ENCODE measurements at places on chromosomes 6 and 20.

DNA sequence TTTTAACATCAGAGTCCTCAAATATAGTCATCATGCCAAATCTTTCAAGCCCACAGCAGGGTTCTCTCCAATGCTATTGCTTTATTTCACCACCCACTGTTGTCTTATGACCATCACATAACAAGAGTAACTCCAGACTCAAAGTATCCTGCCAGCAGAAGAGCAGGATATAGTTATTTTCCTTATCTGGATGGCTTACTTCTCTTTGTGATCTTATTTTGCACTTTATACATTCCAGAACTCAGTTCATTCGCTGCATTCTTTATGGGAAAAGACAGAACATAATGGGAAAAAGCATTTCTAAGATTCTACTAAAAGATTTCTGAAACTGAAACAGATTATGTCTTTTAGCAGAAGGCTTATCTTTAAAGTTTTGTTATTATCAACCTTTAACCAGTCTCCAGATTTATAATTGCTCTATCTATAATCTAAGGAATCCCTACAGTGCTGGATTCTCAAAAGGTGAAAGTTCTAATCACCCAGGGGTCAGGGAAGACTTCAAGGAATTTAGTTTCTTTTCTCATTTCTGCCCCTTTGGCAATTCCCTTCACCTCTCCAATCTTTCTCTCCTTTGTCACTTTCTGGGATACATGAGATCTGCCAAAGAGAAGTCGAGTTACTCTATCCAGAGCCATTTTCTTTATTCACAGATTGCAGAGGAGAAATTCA, 190.4 kb downstream of the TPBG start:
- DNase-seq, result no peak

DNA sequence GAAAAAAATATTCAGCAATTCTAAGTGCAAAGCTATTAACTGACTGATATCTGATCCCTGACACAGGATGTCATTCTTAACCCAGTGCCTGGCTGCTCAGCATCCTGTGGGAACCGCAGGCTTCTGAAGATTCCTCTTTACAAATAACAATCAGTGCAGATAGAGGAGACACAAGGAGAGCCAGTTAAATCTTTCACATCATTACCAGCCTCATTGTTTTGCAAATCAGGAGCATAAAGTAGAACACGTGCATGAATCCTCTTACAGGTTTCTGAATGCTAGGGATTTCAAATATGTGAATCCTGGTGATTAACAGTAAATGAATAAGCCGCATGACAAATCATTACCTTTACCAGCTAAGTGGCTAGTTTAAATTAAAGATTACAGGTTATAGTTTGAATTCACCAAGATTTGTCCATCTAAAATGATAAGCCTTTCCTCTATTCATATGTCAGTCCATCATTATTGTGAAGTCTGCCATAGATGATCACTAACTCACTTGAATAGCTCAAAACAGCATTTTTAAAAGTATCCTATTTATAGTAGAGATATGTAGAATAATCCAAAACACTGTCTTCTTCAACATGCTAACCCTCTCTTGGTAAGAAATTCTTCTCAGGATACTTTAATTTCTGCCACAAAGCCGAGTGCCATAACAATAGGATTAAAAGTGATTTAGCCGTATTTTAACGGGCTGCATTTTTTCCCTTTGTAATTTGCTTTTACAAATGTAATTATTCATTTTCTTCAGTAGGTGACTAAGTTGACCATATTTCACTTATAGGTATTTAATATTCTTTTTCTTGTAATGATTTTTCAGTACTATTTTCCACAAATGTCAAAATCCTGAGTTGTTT, 367.3 kb upstream of the EPHA7 start:
- DNase-seq, result no peak

DNA sequence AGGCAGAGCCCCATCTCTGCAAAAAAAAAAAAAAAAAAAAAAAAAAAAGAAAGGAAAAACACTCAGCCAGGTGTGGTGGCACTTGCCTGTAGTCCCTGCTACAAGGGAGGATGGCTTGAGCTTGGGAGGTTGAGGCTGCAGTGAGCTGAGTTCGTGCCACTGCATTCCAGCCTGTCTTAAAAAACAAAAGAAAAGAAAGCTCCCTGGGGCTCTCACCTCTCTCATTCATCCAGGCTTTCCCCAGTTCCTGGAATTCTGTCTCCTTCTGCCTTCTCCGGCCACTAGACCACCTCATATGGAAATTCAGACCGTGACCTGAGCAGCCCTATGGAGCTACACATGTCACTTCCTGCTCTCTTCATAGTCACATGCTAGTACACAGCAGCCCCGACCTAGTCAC, 101.1 kb upstream of the TAB2 start:
- no peak for DNase-seq

DNA sequence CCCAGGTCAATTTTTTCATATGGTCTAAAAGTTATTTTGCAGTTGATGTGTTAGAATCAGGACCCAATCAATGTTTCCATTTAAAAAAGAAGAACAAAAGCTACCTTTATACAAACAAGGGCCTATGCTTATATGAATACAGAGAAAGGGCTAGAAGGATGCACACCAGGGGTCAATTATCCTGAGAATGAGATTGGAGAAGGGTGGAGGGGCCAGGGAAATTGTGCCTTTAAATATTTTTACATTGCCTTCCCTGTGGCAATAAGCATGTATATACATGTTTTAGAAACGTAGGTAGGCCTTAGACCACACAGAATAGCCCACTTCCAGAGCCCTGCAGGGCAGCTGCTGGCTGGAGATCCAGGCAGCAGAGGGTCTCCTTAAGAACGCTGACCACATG, 12.7 kb downstream of the EXOC2 start:
- no peak for DNase-seq

- DNase-seq, result no peak
These were observed 15.0 kb upstream of the KIF16B start for GRCh38 chr20:16588241-16588640.

GRCh38 chr20:36210436-36211021, 25.7 kb upstream of the AAR2 start:
- DNase-seq, result no peak

DNA sequence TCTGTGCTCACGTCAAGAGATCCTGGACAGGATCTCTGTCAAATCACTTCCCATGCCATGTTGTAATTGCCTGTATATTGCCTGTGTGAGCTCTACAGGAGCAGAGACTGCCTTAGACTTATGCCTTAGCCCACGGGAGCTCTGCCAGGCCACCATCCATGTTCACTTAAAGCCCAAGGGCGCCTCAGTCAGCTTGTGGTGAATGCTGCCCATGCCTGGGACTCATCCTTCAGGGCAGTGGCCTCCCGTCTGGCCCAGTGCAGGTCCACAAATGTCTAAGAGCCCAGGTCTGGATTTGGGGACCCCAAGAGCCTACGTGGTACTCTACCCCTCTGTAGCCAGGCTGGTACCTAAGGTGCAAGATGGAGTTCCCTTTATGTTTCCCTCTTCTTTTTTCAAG, 22.4 kb upstream of the BPIFA2 start:
- no peak for DNase-seq

DNA sequence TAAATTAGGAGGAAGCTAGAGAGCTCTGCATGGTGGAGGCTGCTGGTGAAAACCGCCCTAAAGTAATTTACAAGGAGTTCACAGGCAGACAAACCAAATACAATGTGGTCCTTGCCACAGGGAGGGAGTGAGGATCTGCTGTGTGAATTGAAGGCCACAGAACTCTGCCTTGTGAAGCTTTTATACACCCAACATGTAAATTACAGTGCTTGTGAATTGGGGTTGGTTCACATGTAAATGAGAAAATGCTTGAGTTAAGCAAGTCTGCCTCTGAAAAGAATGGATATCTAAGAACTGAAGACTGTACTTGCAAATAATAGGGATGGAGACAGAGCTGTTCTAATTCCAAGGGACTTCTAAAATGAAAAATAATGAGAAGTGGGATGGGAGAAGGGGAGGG, 194.2 kb downstream of the SLC35F1 start:
- DNase-seq, result no peak

DNA sequence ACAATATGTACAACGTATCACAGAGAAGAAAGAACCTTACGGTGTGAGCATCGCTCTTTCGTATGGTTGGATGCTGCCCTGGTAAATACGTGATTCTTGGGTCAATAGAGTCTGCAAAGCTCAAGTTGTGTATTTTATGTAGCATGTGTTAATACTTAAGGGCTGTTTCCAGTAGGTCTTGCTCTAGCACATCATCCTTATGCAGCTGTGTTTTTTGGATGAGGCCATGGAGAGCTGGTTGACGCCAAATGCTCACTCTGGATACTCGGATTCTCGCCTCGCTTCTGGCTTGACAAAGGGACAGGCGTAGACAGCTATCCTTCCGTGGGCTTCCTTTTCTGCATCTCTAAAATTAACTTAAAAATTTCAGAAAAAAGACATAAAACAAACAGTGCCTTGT, 38.9 kb downstream of the SNRNP48 start:
- no peak for DNase-seq

GRCh38 chr6:112842330-112842685, 495.2 kb downstream of the RFPL4B start:
- no peak for DNase-seq

- no peak for DNase-seq
These were observed 25.0 kb upstream of the HMGCLL1 start for GRCh38 chr6:55604021-55604420.

- DNase-seq, result no peak
These were observed 20.0 kb downstream of the ID4 start for GRCh38 chr6:19857139-19857538.

GRCh38 chr6:132712366-132712765, 1.5 kb downstream of the VNN1 start:
- no peak for DNase-seq

DNA sequence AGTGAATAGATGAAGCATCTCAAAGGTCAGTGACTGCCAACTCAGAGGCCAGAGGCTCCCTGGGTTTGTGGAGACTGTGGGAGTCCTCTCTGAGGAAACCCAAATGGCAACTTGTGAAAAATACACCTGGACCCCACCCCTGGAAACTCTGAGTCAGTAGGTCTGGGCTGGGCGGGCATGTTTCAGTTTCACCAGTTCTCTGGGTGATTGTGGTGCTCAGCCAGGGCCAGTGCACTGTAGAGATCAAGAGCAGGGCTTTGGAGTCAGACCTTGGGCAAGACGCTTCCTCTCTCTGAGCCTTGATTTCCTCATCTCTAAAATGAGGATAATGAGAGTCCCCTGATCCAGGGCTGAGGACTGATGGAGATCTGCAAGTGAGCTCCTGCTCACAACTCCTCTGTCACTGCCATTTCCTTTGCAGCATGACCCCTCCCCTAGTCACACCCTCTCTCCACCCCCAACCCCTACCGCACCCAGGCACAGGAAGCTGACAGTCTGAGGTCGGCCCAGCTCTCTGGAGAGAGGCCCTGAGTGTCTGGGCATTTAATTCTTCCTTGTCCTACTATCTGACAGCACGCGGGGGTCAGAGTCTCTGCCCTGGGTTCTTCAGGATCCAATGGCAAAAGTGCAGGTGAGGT, 5.1 kb downstream of the DEF6 start:
- DNase-seq, result peak; percentile 93

DNA sequence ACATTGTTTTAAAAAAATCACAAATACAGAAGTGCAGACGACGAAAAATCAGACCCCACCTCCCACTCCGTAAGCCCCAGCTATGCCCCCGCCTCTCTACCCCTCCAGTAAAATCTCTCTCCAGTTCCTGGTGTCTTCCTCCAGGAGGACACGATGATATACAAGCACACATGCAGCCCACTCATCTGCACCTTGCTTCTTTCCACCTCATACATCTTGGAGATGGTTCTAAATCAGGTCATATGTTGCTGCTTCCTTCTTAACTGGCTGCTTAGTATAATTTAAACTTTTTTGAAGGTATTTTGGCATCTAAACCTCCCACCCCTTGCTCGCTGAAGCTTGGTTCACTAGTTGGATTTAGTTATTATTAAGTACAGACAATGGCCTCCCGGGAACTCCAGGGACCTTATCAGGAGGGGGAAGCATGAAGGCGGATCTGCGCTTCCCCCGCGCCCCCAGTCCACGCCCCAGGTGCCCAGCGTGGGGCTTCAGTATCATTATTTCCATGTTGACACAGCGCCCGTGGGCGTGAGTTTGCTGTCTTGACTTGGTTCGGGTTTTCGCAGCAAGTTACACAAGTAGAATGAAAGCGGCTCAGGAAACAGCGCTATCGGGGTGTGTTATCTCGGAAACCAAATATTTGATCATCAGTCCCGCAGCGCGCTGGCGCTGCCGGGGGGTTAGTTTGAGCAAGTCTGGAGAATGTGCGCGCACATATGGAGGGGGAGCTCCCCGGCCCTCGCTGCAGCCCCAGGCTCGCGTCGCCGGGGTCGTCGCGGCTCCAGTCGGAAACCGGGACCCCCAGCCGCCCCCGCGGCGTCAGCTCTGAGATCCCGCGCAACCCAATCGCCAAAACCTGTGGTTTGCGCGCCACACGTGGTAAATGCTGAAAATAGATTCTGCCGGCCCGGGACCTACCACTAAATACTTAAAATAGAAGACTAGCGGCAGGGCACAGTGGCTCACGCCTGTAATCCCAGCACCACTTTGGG, 2.3 kb downstream of the BMP7 start:
- no peak for DNase-seq

DNA sequence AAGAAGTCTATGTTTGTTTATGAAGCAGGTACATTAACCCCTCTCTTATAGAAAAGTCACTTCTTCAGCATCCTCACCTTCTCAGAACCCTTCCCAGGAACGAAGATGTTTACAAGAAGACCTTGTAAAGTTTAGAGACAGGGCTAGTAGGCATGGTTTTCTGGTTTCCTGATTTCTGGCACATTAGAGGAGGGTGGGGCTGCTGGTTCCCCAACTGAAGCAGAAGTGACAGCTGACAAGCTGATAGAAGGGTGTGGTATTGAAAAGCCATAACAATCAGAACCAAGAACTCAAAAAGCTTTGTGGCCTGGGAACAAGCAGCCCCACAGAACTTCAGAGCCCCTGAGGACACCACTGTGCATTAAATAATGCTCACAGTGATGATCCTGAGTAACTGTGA, 91.2 kb downstream of the RTN4IP1 start:
- peak; percentile 30 for DNase-seq

- DNase-seq, result no peak
These were observed 189.1 kb upstream of the SUPT3H start for GRCh38 chr6:45566882-45567281.

- no peak for DNase-seq
These were observed 1.8 kb downstream of the CHMP4B start for GRCh38 chr20:33812908-33813462.

DNA sequence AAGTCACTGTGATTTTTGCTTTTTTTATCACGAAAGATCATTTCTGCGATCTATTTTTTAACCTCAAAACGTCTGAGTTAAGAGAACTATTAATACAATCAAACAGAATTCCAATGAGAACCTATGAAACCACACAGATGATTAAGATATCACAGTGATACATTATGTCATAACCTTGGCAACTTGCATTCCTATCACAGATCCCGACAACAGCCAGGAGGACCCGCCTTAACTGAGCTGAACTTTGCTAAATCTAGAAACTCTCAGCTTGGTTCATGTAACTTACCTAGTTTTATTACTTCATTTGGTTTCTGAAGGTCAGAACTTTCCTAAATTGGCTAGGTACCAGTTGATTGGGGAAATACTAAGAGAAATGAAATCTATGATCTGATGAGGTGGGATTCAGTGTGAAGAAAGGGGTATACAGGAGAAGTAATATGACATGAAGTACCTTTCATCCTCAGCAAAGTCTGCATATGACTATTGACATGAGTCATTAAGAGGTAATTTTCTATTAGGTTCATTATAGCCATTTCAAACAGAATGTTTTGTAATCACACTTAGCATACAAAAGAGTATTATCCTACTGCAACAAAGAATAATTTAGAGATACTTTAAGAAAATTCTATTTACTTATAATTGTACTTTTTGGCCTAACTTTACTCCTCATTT, 11.2 kb downstream of the LYRM4 start:
- DNase-seq, result no peak

Data from NB4 (cell line).